ENCODE measurements at places on chromosomes 6 and 20.

DNA sequence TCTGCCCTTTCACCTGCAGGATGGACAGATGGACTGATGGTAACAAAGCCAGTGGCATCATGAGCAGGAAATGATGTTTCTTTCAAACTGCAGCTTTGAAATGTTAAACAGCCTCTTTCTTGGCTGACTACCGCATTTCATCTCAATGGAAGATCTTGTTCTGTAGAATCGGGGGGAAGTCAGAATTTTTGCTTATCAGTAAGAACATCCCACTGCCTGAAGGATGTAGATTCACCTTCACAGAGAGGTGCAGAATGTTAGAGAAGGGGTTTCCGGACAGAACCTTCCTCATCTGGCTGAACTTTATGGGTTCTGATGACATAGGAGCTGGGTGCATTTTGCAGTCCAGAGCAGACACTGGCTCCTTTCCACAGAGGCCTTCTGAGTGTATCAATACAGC is 32.7 kb downstream of the GGTLC1 start:
- no peak for DNase-seq

GRCh38 chr6:149168968-149169367 is 148.5 kb upstream of the TAB2 start:
- no peak for DNase-seq

GRCh38 chr6:168584249-168584648 is 143.3 kb downstream of the SMOC2 start:
- no peak for DNase-seq

- DNase-seq: peak; percentile 28
These were observed 2.9 kb downstream of the FNDC1 start for GRCh38 chr6:159172091-159172491.

DNA sequence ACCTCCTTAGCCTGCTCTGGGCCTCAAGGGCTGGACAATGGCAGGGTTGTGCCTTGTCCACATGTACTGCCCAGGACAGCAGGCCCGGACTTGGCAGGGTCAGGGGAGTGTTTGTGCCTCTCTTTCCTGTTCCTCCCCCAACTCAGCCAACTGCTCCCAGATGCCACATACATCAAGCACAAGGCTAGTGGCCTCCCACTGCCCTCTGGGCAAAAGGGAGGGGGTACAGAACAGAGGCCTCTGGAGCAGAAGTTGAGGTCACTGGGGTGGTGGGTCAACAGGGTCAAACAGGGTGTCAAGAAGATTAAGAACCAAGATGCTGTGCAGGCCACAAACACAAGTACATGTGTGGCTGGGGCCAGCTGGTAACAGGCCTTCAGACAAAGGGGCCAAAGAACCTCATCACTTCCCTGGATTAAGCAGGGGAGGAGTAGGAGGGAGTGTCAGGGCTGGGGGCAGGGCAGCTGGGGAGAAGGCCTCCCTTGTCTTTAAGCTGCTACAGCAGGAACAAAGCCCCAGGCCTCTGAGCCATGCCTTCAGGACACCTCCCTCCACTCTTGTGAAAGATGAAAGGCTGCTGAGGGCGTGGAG is 36.0 kb downstream of the KCNK5 start:
- no peak for DNase-seq

GRCh38 chr6:27810768-27811450 is 101.3 kb downstream of the OR2B2 start:
- no peak for DNase-seq

- DNase-seq: peak; percentile 53
These were observed 57.6 kb upstream of the HMGCLL1 start for GRCh38 chr6:55636406-55637102.

DNA sequence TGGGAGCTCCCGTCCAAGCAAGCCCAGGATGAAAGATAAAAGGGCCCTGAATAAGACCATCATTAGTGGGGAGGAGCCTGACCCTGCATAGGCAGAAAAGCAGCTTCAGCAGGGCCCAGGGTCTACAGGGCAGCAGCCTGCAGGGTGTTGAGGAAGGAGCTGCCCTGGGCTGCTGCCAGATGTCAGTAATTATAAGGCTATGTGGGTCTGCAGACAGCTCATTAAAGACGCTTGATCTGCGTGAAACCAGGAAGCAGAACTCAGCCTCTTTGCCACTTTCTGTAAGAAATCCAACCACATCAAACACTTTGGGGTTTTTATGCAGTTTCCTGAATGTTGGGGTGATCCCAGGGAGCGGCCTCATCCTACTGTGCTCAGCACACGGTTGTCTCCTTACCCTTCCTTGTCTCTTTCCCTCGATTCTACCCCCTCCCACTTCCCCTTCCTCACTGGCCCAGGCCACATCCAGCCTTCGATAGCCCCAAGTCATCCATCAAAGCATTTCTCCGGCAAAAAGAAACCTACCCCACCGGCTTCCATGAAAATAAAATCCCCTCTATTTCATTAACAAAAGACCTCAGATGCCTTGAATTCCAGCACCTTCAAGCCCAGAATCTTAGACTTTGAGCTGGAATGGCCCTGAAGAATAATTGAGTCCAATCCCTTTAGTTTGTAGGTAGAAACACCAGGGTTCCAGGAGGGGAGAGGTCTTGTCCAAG is 1.0 kb upstream of the TGM6 start:
- no peak for DNase-seq

Measured in fibroblast of skin of abdomen (primary cell).